ENCODE measurements at places on chromosomes 16 and 17.

DNA sequence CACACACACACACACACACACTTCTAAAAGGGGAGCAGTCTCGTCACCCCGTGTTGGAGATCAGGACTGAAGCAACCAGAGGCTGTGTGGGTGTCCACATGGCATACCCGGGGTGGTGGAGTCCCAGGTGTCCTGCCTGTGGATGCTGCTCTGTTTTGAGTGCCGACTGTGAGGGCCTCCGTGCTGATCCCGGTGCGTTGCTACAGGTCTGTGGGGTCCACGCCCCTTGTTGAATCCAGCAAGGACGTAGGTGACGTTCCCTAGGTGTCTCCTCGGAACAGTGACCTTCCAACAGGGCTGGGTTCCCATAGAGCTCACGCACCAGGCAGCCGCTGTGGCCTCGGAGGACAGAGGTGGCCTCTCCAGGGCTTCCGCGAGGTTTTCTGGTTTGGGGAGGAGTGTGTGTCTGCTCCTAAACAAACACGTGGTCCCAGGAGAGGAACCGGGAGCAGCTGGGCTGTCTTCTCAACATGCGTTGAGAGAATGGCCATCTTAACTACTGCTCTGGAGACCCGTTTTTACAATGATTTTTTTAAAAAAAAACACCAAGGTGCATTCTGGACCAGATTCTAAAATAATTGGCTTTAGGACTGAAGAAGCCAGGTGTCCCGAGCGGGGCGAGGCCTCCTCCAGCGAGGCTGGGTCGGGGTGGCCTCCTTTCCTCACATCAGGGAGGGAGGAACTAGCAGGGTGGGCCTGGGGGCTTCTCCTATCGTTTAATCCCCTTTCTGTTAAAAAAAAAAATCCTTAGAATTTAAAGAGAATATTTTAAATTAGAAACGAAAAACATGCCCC lies 100.6 kb upstream of the ZNF750 start:
- DNase-seq, result no peak

DNA sequence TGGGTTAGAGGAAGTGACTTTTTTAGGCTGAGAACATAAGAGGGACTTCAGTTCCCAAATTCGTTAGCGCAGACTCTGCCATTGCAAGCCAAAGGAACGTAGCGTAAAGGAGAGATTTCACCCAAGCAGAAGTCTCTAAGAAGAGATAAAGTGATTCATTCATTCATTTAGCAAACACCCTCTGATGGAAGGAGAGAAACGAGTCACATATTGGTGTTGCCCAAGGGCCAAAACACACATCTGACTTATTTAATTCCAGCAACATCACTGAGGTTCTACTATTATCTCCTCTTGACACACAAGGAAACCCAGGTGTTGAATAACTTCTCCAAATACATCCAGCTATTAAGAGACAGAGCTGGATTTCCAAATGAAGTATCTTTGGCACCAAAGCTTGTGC lies 85.7 kb upstream of the CACNG3 start:
- no peak for DNase-seq

- DNase-seq, result no peak
Observed at GRCh38 chr16:14240964-14241363, 169.8 kb downstream of the MRTFB start.

DNA sequence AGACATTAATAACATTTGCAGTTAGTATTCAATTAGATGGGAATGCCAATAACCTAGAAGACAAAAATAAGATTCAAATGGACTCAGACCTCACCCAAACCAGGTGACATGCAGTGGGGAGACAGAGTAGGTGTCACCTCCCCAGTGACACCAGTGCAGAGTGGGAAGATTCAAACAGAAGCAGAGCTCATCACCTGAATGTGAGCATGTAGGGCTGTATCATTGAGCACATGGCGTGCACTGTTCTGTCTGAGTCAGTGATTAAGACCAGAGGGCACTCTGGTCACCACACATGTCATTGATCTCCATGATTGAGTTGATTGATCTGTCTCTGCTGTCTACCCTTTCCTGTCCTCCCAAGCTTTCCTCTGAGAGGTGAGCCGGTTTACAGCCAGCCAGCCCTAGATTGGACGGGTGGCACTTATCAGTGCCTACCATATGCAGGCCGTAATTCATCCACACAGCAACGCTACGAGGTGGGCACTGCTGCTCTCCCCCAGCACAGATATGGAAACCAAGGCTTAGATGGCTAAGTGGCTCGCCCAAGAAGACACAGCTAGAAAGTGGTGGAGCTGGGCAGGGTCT lies 34.0 kb downstream of the RHBDL3 start:
- DNase-seq, result no peak

DNA sequence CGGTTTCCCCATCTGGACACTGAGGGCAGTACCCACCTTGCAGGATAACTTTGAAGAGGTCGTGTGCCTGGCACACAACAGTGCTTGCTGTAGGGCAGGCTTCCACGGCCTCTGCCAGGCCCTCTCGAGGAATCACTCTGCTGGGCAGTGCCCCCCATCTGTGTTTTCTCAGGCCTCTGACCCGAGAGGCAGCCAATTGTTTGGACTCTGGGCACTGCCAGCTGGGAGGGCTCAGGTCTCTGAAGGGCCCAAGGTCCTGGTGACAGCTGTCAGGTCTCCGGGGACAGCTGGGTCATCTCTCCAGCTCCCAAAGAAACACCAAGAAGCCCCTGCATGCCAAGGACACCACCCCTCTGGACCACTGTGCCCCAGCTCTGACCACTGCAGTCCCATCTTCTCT lies 1.0 kb upstream of the RAB26 start:
- DNase-seq, result no peak

GRCh38 chr16:4795181-4795827 lies at the start of gene SMIM22:
SMIM22 (plus strand) TSS chr16:4795369; CDS start chr16:4795735, 366 bp downstream.
- no peak for DNase-seq

DNA sequence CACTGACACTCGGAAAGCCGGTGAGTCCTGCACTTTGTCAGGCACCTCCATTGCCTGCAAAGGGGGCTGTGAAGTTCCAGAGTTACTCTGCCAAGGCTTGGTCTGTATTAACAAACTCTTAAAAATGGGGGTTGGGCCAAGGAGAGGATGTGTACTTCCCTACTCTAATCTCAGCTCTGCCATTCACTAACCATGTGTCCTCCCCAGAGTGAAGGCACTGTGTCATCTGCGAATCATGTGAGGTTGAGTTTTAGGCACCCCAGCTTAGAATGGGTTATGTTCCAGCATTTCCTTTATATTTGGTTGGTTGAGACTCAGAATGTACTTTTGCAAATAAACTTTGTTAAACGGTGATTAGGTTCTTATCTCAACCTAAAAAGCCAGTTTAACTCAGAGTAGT lies 24.9 kb downstream of the ERCC4 start:
- no peak for DNase-seq

DNA sequence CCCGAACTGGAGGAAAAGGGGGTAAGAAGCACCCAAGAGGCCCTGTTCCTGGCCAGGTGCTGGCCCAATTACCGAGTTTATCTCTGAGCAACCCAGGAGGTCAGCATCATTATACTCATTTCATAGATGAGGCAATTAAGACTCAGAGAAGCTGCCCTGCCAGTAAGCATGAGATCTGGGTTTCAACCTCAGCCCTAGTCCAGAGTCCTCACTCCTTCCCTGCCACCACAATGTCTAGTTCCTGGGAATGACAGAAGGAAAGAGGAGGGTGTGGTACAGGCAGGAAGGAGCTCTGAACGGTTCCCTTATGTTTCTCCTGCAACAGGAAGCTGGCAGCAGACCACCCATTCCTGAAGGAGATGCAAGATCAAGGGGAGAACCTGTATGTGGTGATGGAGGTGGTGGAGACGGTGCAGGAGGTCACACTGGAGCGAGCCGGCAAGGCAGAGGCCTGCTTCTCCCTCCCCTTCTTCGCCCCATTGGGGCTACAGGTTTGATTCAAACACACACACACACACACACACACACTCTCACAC lies 7.4 kb downstream of the GSDMA start:
- DNase-seq, result no peak

All from CD4-positive, alpha-beta T cell treated with Interleukin-15 for 4 hours (primary cell).